ENCODE measurements at places on chromosomes 11 and 22. TPM values are rescaled to one million over a fixed set of nuclear protein-coding genes. Genes with fewer than 3 reads are reported as not detected.

DNA sequence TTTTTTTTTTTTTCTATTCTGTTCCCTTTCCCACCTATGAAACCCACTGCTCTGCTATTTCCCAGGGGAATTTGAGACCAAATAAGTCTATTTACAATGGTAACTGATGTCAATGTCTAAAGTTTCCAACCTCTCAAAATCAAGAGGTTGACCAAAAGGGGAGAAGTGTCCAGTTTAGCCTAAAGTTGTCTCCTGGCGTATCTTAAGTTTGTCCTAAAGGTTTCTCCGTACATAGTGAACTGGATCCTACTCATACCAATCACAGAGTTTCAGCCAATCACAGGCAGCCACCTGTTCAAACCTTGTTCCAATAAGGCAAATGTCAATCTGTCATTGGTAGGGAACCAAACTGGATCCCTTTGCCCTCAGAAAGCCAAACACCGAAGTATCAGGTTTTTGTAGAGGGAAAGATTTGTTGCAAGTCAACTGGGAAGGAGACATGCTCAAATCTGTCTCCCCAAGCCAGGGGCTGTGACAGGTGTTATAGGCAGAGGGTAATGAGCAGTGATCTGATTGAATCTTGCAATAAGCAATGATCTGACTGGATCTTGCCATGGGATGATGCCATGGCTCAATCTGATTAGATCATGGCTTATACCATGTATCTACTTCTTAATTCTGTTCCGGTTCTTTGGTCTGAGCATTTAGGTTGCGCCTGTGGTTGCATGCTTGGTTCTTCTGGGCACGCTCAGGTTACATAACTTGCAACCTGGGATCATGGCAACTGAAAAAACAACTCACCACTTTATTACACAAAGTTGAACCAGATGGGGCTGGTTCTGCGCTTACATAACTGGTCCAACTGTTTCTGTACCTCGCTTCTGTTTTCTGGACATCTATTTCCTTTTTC lies 1.1 kb upstream of the VPS37C start:
- H3K27me3 ChIP-seq, result no peaks in the 10 kb centered on the region
- peak; percentile 76 for DNase-seq
- H3K4me1 ChIP-seq, result peaks cover 2% of the 10 kb centered on the region
- H3K27ac ChIP-seq, result peak overlapping the region; percentile 83

DNA sequence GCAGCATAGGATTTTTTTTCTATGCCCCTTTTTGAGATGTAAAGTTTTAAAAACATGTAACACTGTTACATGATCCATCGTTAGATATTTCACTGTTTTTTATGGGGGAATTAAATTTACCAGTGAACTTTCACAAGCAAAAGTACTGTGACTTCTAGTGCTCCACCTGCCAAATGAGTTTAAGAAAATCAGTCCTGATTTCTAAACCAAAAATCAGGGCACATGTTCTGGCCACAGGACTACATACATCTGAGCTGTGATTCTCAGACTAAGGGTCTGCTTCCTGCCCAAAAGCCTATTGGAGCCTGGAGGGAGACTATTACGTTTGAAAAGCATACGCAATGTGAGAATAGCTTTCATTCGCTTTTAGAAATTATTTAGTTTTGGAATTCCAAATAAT lies 22.5 kb downstream of the TMPRSS13 start:
- no peaks in the 10 kb centered on the region for H3K4me1 ChIP-seq
- DNase-seq, result no peak
- H3K36me3 ChIP-seq, result no peaks in the 10 kb centered on the region

DNA sequence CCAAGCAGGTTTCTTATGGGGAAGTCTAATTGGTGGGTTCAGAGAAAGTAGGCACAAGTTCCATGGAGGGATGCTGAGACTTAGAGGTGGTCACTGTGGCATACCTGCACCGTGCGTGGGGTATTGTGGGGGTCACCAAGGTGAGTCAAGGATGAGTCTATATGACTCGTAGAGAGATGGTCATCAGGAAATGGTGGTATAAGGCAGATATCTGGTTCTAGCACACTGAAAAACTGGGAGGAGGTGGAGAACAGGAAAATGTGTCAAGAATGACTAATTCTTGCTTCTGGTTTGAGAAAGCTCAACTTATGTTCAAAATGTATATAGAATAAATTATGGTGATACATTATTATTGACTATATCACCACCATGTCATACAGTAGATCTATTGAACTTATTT lies 258.1 kb downstream of the RAB38 start:
- peaks cover 4% of the 10 kb centered on the region for H3K27me3 ChIP-seq
- no peak overlapping the region for H3K4me3 ChIP-seq
- H3K27ac ChIP-seq, result no peak overlapping the region
- no peaks in the 10 kb centered on the region for H3K4me1 ChIP-seq

DNA sequence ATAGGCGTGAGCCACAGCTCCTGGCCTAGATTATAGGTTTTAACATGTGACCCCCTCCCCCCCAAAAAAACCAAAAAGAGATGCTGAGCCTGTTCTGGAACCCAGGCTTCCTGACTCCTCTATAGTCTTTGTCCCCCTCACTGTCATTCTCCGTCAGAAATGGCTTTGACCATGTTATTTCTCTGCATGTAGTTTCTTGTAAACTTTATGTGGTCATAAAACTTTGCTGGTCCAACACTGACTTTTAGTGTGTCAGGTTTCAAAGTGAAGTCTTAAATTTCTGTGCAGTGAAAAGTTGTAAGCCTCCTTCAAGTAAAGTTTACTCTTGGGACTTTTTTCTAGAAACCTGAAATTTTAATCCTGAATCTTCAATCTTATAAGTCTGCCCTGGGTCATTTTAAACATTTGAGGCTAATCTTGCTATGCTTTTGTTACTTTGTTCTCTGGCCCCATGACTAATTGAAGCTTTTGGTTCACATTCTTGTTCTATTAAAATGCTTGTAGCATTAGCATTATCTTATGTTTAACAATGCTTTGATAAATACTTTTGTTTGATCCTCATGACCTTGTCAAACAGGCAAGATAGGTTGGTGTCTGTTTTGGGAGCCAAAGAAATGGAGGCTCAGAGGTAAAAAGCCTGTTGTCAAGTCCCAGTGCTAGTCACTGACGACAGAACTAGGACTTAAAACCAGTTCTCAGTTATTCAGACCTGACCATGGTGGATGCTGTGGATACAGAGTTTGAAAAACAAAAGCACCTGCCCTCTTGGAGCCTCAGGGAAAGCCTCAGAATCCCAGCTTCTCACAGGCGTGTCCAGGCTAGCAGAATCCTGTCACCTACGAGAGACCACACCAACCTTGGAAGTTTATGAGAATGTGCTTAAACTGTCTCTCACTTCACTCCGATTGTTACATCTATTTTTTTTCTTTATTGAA lies 87.7 kb upstream of the HORMAD2 start:
- H3K36me3 ChIP-seq, result peaks cover 10% of the 10 kb centered on the region
- no peak overlapping the region for H3K27ac ChIP-seq
- peaks cover 38% of the 10 kb centered on the region for H3K4me1 ChIP-seq
- DNase-seq, result no peak
- no peaks in the 10 kb centered on the region for H3K27me3 ChIP-seq
- peak overlapping the region; percentile 5 for H3K4me3 ChIP-seq

Gene SCUBE2
- 1.3 TPM for total RNA-seq

Gene SHISAL1
- 0.36 TPM for total RNA-seq

Gene MMP10
- total RNA-seq, result not detected

Gene MUC5AC
- total RNA-seq, result not detected

Gene MYO7A
- 3.6 TPM for total RNA-seq
